Testis (tissue), 5 donors: ENCODE measurements at places on chromosomes 2 and 18. TPM values are rescaled to one million over a fixed set of nuclear protein-coding genes. Genes with fewer than 3 reads are reported as not detected.

- no peak for DNase-seq
Measured at GRCh38 chr2:152430876-152431275, 95.9 kb downstream of the FMNL2 start.

- DNase-seq, result no peak
Measured at GRCh38 chr2:203664029-203664755, 42.2 kb upstream of the CD28 start.

EIF2AK3 gene
- 9.0 TPM for total RNA-seq

- DNase-seq, result no peak
Measured at GRCh38 chr2:16296038-16296290, 355.6 kb downstream of the MYCN start.

NEURL3 gene
- total RNA-seq, result 1.3 TPM

- peak; percentile 47 for DNase-seq
Measured at GRCh38 chr2:96146153-96146880, 1.1 kb upstream of the DUSP2 start.

FNDC4 gene
- 23.5 TPM for total RNA-seq

DNA sequence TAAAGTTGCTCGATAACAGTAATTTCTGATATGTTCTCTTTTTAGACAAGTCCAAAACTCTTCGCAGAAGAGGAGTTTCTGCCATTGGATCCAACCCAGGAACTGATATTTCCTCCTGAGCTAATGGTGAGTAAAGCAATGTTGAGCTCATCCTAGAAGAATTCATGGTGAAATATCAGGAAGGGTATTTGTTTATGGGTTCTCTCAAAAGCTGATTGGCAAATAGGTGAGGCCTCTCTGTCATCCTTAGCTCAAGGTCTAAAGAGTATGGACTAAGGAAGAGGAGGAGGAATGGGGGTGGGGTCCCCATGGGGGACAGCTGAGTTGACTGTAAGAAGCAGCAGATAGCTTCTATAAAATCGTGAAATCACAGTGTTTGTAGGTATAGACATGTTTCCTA lies 18.2 kb downstream of the AOX1 start:
- no peak for DNase-seq

GRCh38 chr18:46160050-46160798 lies 56.0 kb downstream of the HAUS1 start:
- no peak for DNase-seq

USP37 gene
- 81.4 TPM for total RNA-seq

SEMA4F gene
- total RNA-seq, result 13.3 TPM

- no peak for DNase-seq
Measured at GRCh38 chr18:23864624-23865023, 149.9 kb upstream of the TTC39C start.

DNA sequence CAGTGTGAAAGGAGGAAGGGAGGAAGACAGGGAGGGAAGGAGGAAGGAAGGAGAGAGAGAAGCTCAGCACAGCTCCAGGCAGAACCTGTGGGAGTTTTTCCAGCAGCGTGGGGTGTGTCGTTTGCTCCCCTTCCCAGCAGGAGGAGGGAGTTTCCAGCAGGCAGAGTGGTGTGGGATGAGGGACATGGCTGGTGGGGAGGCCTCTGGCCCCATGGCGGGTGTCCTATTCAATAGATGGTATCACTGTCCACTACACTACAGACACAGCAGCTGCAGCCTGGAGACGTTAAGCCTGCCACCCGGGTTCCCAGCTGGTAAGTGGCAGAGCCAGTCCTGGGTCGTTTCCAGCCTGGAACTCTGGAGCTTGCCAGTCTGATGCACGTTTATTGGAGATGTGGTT lies 44.7 kb downstream of the GLI2 start:
- peak; percentile 51 for DNase-seq

DNA sequence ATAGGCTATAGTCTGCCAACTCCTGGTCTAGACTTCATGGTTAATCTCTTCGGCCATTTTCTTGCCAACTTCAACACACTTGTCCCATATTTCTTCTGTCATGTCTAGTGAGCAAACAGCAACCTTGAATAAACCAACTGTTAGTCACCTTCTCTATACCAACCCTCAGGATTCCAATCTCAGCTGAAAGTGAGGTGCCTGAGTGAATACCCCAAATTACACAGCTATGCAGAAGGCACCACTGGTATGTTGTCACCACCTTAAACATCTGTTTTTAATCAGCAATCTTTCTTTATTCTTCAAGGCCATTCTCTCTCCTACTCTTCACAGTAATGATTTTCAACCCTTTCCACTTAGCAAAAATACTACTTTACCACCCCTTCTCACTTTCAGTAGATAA lies 39.3 kb downstream of the THOC1 start:
- no peak for DNase-seq

GNAL gene
- total RNA-seq, result 12.8 TPM

ANO7 gene
- 1.9 TPM for total RNA-seq

GRCh38 chr2:149490296-149490695 lies 97.3 kb downstream of the MMADHC start:
- DNase-seq, result peak; percentile 34

GRCh38 chr2:174775571-174775980 lies 11.3 kb upstream of the CHRNA1 start:
- DNase-seq, result no peak

DNA sequence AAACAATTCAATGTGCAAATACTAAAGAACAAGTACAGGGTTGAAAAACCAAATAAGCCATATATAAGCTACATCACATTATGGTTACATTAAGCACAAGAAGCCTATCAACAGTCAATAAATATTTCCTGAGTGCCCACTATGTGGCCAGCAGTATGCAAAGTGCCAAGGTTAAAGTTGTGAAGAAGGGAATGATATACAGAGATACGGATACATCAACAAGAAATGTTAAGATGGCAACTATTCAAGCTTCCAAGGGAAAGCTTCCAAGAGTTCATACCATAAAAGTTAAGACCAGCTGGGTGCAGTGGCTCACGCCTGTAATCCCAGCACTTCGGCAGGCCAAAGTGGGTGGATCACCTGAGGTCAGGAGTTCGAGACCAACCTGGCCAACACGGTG lies 14.0 kb downstream of the DYM start:
- no peak for DNase-seq

- DNase-seq, result no peak
Measured at GRCh38 chr2:191026377-191026776, 12.4 kb upstream of the STAT1 start.

ALK gene
- total RNA-seq, result 2.1 TPM

DNA sequence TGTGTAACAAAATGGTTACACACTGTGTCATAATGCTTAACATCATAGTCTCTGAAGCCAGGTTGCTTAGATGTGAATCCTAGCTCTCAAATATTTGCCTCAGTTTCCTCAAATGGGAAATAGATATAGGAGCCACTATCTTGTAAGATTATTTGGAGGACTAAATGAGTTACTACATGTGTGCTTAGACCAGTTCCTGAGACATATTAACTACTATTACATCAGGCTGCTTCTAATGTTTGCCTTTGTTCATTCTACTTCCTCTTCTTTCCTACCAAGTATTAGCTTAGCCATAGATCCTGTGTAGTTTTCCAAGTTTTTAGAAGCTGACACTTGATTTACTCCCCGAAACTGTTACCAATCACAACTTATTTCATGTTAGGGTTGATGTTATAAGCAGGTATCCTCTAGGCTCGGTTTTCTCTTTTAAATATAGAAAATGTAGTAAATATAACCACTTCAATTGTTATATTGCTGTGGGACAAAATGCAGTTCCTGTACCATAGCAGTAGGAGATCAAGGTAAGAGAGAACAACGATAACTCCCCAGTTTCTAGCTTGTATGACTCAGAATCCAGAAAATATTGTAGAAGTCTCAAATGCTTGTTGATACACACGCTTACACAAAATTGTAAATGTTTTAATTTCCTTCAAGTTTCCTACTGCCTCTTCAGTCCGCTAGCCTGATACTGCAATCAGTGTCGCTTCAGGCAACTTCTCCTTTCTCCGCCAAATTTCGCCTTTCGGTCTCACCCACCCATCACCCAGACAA lies 751 bp upstream of the DNAJC10 start:
- no peak for DNase-seq

KIF5C gene
- total RNA-seq, result 146 TPM

DNA sequence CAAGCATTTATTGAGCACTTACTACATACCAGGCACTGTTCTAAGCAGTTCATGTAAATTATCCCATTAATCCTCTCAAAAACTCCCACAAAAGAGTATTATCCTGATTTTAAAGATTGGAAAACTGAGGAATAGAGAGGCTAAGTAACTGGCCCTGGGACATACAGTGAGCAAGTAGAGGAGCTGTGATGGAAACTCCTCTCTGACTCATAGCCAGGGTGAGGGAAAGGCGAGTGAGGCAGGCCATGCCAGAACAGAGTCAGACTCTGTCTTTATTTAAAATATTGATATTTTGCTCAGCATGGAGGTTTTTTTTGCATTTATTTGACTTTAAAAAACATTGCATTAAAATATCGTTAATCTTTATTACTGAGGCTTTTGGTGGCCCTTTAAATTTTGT lies 208.0 kb downstream of the LOXHD1 start:
- DNase-seq, result no peak

XDH gene
- total RNA-seq, result 1.5 TPM

GRCh38 chr2:152562198-152562884 lies 154.9 kb downstream of the PRPF40A start:
- no peak for DNase-seq

GRCh38 chr2:65358678-65359400 lies 73.6 kb downstream of the SPRED2 start:
- DNase-seq, result no peak

DNA sequence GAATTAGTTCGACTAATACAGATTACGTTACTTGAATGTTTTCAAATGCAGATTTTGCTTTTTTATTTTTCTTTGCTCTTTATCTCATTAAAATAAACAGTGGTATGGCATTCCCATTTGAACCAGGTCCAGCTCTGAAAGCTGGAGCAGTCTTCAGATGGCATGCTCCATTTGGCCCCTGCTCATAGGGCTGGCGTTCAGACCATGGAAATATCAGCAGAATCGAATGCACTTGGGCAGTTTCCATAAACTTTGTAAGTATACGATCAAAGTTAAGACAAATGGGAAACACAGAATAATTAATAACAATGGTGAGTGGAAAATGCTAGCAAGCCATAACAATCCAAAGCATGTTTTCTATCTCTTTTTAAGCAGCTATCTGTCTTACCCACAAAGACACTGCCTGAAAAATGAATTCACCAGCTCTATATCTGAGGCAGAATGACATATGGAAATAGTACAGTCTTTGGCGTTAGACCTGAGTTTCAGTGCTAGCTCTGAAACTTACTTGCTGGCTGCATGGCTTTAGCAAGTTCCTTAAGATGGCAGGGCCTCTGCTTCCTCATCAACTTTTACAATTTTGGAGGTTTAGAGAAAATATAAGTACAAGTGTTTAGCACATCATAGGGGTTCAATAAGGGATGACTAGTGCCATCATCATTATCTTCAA lies 131.6 kb downstream of the BCL2 start:
- DNase-seq, result no peak

- peak; percentile 12 for DNase-seq
Measured at GRCh38 chr2:97267411-97268074, 154.6 kb downstream of the ANKRD36 start.

DNA sequence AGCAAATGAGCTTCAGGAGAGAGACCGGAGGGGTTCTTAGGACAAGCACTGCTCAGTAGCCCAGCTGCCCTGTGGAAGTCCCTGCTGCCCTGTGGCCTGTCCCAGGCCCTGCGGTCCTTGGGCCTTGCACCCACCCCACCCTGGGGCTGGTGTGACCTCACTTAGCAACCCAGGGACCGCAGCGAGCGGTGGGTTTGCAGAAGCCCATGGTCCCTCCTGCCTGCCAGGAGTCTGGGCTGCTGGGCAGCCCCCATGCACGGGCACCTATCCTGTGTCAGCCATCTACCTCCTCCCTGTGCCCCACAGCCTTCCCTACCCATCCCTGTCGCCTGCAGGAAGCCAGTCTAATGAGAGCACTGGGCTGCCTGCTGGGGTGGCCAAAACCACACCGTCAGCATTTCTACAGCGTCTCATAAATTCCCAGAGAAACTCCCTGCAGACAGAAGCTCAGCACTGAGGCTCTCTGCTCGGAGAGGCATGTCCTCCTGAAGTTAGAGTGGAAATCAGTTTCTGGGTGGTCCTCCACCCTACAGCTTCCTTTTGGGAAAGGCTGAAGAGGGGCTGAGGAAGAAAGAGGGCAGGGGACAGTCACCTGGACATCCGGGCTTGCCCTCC lies 231.1 kb upstream of the HS6ST1 start:
- DNase-seq, result no peak

- DNase-seq, result peak; percentile 37
Measured at GRCh38 chr2:107325981-107326786, 440.2 kb upstream of the ST6GAL2 start.

COLEC11 gene
- total RNA-seq, result 15.8 TPM

GALNT13 gene
- 2.2 TPM for total RNA-seq

LGALSL gene
- total RNA-seq, result 10.8 TPM

GRCh38 chr2:38505779-38506178 lies 96.9 kb downstream of the HNRNPLL start:
- DNase-seq, result peak; percentile 68

NOSTRIN gene
- 99.8 TPM for total RNA-seq

RHOB gene
- total RNA-seq, result 244 TPM

GRCh38 chr18:832085-832681 lies 20.1 kb upstream of the YES1 start:
- peak; percentile 84 for DNase-seq

DNA sequence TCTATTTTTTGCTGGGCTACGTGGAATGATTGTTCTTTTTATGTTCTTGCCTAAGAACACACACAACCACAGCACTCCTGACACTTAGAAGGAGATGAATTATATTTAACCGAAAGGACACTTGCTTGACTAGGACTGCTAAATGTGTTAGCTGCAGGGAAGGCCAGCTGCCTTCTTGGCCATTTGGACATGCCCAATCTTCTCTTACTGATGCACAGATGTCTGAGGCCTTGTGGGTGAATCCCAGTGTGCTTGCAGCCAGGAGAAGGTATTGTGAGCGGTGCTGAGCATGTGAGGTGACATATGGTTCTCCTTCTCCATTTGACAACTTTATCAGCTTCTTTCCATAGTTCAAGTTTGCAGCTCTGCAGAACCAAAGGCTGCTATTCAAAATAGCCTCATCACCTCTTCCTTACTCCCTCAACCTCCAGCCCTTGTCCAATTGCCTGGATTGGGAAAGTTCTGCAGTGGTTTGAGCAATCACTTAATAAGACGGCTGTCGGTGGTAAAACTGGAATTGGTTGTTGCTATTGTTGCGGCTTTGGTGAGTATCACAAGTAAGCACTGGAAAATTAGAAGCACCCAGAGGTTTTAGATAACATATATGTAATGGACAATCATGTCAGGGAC lies 1113.3 kb downstream of the TSN start:
- DNase-seq, result no peak

- no peak for DNase-seq
Measured at GRCh38 chr2:19653509-19653908, 248.3 kb downstream of the TTC32 start.

ANKRD30BL gene
- total RNA-seq, result 21.0 TPM

SERPINB2 gene
- total RNA-seq, result not detected

- no peak for DNase-seq
Measured at GRCh38 chr2:191329841-191330240, 84.6 kb downstream of the MYO1B start.

DSG4 gene
- 0.31 TPM for total RNA-seq
